H1 (cell line): ENCODE measurements at places on chromosomes 2 and 18.

DNA sequence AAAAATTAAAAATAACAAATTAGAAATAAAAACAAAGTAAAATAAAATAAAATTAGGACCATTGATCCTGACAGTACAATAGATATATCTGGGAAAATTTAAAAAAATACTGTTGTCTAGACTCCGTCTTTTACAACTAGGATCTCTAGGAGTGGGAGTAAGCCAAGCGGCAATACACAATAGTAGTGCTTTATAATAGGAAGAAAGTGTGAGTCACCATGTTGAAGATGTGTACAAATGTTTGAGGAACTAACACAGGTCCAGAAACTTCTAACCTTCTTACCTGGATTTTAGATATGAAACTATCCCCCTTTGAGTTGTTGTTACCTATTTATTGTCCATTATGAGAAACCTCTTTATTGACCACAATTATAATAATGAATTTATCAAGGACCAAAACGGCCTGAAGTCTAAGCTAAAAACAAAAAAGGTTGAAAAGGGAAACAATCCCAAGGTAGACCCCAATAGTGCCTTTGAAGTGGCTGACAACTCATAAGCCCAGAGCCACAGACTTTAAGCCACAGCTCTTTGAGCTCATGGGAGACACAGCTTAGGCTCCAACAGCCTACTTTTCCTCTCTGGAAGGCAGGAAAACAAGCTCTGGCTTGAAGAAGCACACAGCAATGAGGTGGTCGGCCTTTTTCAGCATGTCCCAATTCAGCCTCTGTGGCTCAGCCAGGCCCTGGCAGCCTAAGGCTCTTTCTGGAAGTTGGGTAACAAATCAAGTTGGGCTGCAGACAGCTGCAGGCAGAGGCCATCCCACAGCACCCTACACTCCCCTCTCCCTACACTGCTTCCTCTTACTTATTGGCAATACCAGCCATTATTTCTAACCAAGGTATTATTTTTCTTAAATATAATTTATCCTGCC is 62.9 kb downstream of the AQP4 start:
- H3K27ac ChIP-seq, result no peak overlapping the region
- no peaks in the 10 kb centered on the region for H3K4me1 ChIP-seq
- no peak for DNase-seq
- no peaks in the 10 kb centered on the region for H3K27me3 ChIP-seq
- H3K36me3 ChIP-seq, result no peaks in the 10 kb centered on the region; the same call in 1 of the 2 replicates

DNA sequence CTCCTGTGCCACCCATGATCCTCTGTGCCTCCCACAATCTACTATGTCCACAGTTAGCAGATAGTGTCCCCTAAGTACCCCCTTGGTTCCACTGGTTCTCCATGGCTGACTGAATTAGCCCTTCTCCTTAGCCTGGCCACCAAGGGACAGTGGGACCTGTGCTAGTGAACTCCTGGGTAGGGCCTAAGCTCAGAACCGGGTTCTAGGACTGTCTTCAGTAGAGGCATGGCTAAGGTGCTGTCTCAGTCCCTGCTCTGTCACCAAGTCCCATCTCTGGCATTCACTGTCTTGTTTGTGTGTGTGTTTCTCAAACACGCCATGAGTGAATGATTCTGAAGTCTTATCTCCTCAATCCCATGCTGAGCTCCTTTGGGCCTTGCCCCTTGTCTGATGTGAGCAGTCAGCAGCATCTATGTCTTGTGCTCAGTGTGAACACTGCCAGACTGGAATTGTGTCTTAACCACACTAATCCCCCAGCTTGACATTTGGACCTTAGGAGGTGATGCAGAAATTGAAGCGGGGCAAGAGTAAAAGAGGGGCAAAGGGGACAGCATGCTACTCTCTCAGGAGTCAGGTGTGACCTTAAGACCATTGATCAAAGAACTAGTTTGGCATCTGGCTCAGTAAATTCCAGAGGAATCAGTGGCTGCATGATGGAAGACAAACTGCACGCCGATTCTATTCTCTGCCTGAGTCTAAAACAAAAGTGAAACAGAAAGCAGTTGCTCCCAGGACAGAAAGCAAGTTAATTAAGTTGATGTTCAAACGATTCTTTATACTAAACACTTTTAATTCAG is 190.5 kb downstream of the ALPK2 start:
- H3K27ac ChIP-seq, result no peak overlapping the region
- H3K36me3 ChIP-seq, result no peaks in the 10 kb centered on the region
- peaks cover 2% of the 10 kb centered on the region; the same call in 1 of the 2 replicates for H3K4me1 ChIP-seq
- H3K4me3 ChIP-seq, result no peak overlapping the region
- DNase-seq, result no peak

DNA sequence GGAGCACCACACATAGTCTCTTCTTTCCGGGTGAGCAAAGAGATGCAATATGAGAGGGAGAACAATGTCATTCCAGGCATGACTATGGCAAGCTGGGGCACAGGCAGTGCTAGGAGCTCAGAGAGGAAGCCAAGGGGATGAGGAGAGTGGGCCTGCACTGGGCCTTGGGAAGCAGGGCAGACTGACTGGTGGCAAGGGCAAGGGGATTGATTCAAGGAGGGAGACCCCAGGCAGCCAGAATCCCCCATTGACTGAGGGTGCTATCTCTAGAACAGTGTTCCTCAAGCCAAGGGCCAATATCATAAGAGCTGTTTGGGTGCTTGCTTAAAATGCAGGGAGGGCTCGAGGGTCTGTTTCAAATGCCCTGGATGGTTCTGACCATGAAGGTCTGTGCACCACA is 36.1 kb downstream of the MARCO start:
- no peak overlapping the region for H3K27ac ChIP-seq
- DNase-seq, result no peak
- peaks cover 12% of the 10 kb centered on the region; the same call in 1 of the 2 replicates for H3K27me3 ChIP-seq

DNA sequence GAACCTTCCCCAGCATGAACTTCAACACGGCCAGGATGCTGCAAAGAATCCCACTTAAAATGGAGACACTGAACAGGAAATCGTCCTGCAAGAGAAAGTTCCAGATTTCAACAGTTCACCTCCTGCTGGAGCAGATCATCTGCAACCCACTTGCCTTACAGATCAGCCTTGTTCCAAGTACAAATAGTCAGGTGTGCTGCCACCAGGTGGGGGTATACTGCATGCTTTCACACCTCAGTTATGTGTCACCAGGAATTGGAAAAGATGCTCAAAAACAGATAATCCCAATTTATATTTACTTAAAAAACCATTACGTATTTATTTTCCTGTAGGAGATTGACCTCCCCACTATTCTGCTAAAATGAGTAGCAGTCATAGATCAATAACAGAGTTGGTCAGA is 212.3 kb downstream of the MGAT5 start:
- no peaks in the 10 kb centered on the region for H3K36me3 ChIP-seq
- no peak overlapping the region for H3K27ac ChIP-seq
- no peaks in the 10 kb centered on the region for H3K27me3 ChIP-seq
- DNase-seq, result peak; percentile 68
- no peaks in the 10 kb centered on the region for H3K4me1 ChIP-seq

- H3K4me3 ChIP-seq, result no peak overlapping the region
- H3K27me3 ChIP-seq, result no peaks in the 10 kb centered on the region
- H3K4me1 ChIP-seq, result no peaks in the 10 kb centered on the region
- no peaks in the 10 kb centered on the region for H3K36me3 ChIP-seq
- H3K27ac ChIP-seq, result no peak overlapping the region
- DNase-seq, result no peak
Measured at GRCh38 chr18:62939926-62940325, 224.6 kb downstream of the PHLPP1 start.

- H3K27me3 ChIP-seq, result no peaks in the 10 kb centered on the region
- H3K4me3 ChIP-seq, result no peak overlapping the region
- no peaks in the 10 kb centered on the region for H3K36me3 ChIP-seq
- H3K27ac ChIP-seq, result no peak overlapping the region
- no peaks in the 10 kb centered on the region for H3K4me1 ChIP-seq
Measured at GRCh38 chr2:85096616-85097015, 36.6 kb upstream of the TCF7L1 start.

GRCh38 chr2:187369471-187369870 is 78.6 kb downstream of the CALCRL start:
- H3K27me3 ChIP-seq, result no peaks in the 10 kb centered on the region
- DNase-seq, result no peak
- H3K4me3 ChIP-seq, result no peak overlapping the region
- H3K27ac ChIP-seq, result no peak overlapping the region
- H3K36me3 ChIP-seq, result no peaks in the 10 kb centered on the region

GRCh38 chr2:223950448-223951347 is 5.6 kb upstream of the WDFY1 start:
- no peak for DNase-seq
- H3K4me1 ChIP-seq, result peaks cover 7% of the 10 kb centered on the region
- no peak overlapping the region for H3K27ac ChIP-seq
- H3K4me3 ChIP-seq, result no peak overlapping the region

DNA sequence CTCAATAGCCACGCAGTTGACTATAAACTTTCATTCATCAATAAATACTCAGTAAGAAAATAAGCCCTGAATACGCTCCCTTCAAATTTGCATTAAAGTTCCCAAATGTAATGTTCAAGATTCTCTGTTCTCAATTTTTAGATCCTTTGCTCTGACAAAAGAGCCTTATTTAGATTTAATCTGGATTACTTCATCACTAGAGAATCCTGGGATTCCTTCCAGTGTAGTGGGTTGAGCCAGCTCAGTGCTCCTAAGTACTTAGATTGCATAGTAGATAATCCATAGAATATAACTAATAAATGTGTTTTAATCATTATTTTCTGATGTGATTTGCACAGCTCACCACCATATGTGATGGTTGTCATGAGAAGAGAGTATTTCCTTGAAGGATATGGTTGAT is 1286.2 kb downstream of the SUCLG1 start:
- no peak overlapping the region for H3K4me3 ChIP-seq
- H3K4me1 ChIP-seq, result no peaks in the 10 kb centered on the region
- no peak for DNase-seq
- H3K27ac ChIP-seq, result no peak overlapping the region

DNA sequence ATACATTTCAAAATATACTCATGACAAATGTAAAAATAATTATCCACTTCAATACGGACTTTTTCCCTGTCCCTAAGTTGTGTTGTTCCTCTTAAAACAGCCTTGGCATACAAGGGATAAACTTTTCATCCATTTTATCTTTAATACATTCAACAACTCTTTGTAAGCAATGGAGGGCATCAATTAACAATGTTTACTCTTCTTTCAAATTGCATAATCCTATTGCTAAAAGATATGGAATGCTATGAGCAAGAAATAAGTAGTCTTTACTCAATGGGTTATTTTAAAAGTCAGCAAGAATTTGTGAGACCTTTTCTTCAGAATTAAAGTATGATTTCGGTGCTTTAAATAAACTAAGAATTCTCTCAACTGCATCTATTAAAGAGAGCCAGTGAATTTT is 41.9 kb downstream of the SCN9A start:
- H3K36me3 ChIP-seq, result no peaks in the 10 kb centered on the region
- no peaks in the 10 kb centered on the region for H3K27me3 ChIP-seq
- DNase-seq, result no peak

GRCh38 chr2:59322005-59322404 is 1080.9 kb upstream of the FANCL start:
- H3K27me3 ChIP-seq, result no peaks in the 10 kb centered on the region
- H3K36me3 ChIP-seq, result no peaks in the 10 kb centered on the region
- no peak overlapping the region for H3K27ac ChIP-seq
- DNase-seq, result no peak

DNA sequence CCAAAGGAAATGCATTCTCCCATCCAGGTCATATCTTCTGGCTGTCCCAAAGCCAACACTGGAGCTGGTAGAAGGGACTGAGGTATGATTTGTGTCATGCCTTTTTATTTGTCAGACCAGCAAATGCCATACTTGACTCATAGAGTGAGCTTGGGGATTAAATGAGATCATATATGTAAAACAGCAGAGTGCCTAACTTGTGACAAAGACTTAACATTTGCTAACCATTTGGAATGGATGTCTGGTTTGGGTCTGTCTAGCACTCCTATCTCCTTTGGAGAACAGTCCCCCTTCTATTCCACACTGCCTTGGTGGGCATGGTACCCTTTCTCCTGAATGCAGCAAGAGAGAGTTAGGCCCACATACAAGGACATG is 128.5 kb upstream of the LGALSL start:
- no peak for DNase-seq
- peaks cover 7% of the 10 kb centered on the region for H3K4me1 ChIP-seq
- no peak overlapping the region for H3K4me3 ChIP-seq
- H3K27me3 ChIP-seq, result no peaks in the 10 kb centered on the region
- H3K27ac ChIP-seq, result no peak overlapping the region

GRCh38 chr2:232288489-232289030 is 90.0 kb upstream of the ALPP start:
- H3K27ac ChIP-seq, result no peak overlapping the region
- no peaks in the 10 kb centered on the region for H3K27me3 ChIP-seq
- H3K36me3 ChIP-seq, result no peaks in the 10 kb centered on the region
- no peak for DNase-seq

GRCh38 chr18:24466771-24467170 is 6.3 kb downstream of the HRH4 start:
- H3K27ac ChIP-seq, result no peak overlapping the region
- no peaks in the 10 kb centered on the region for H3K4me1 ChIP-seq
- DNase-seq, result no peak
- no peaks in the 10 kb centered on the region for H3K27me3 ChIP-seq
- H3K4me3 ChIP-seq, result no peak overlapping the region
- H3K36me3 ChIP-seq, result no peaks in the 10 kb centered on the region

GRCh38 chr18:45653090-45653489 is 37.8 kb downstream of the SLC14A2 start:
- no peak overlapping the region for H3K27ac ChIP-seq
- no peaks in the 10 kb centered on the region for H3K36me3 ChIP-seq
- H3K27me3 ChIP-seq, result no peaks in the 10 kb centered on the region
- DNase-seq, result no peak

- no peaks in the 10 kb centered on the region for H3K36me3 ChIP-seq
- DNase-seq, result no peak
- H3K27me3 ChIP-seq, result 0 out of 2 replicates have a peak, but pooled peaks cover 3% of the 10 kb centered on the region
- H3K4me3 ChIP-seq, result no peak overlapping the region
Measured at GRCh38 chr2:68637047-68637446, 6.3 kb upstream of the PROKR1 start.

- no peak for DNase-seq
- no peak overlapping the region for H3K4me3 ChIP-seq
- H3K36me3 ChIP-seq, result no peaks in the 10 kb centered on the region
- H3K27ac ChIP-seq, result no peak overlapping the region
- no peaks in the 10 kb centered on the region for H3K27me3 ChIP-seq
Measured at GRCh38 chr2:206555721-206556120, 86.6 kb upstream of the FAM237A start.

GRCh38 chr18:48820483-48821250 is 130.1 kb downstream of the SMAD7 start:
- no peaks in the 10 kb centered on the region for H3K27me3 ChIP-seq
- no peak overlapping the region for H3K27ac ChIP-seq
- no peak overlapping the region for H3K4me3 ChIP-seq
- peak; percentile 42 for DNase-seq

DNA sequence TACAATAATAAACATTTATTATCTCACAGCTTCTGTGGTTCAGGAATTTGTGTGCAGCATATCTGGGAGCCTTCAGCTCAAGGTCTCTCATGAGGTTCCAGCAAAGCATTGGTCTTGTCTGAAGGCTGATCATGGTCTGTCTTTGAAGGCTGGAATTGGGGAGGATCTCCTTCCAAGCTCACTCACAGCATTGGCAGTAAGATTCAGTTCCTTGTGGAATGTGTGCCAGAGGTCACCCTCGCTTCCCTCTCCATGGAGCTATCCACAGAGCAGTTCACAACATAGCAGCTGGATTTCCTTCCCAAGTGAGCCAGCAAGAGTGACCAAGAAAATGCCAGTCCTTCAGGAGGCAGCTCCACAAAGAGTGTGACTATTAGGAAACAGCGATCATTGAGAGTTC is 202.2 kb upstream of the ST6GAL2 start:
- H3K4me1 ChIP-seq, result no peaks in the 10 kb centered on the region
- H3K27me3 ChIP-seq, result no peaks in the 10 kb centered on the region
- H3K36me3 ChIP-seq, result no peaks in the 10 kb centered on the region

- H3K27ac ChIP-seq, result no peak overlapping the region
- H3K27me3 ChIP-seq, result no peaks in the 10 kb centered on the region; the same call in 1 of the 2 replicates
- no peaks in the 10 kb centered on the region for H3K4me1 ChIP-seq
- DNase-seq, result no peak
- H3K36me3 ChIP-seq, result no peaks in the 10 kb centered on the region
Measured at GRCh38 chr2:177717831-177718618, 325.5 kb downstream of the AGPS start.
